NCI-H510A (cell line): ENCODE measurements at places on chromosomes 16 and 17.
A peak's percentile ranks its signal among the peaks of the same experiment; 100 is the strongest.

- DNase-seq, result no peak
These were observed 5.9 kb downstream of the ZNF207 start for GRCh38 chr17:32355649-32356377.

GRCh38 chr17:61412143-61412859 is 12.7 kb downstream of the TBX2 start:
- DNase-seq, result peak; percentile 71

- no peak for DNase-seq
These were observed 8.1 kb downstream of the CNP start for GRCh38 chr17:41974658-41975057.

GRCh38 chr17:35948092-35948491 is 4.6 kb upstream of the LYZL6 start:
- DNase-seq, result no peak

GRCh38 chr17:4974115-4974670 is 6.6 kb upstream of the SPAG7 start:
- no peak for DNase-seq

GRCh38 chr16:28191364-28191960 is 20.3 kb downstream of the XPO6 start:
- no peak for DNase-seq

GRCh38 chr17:79777120-79777893 is 641 bp upstream of the CBX2 start:
- no peak for DNase-seq

GRCh38 chr17:3004925-3005324 is 58.5 kb downstream of the OR1D5 start:
- no peak for DNase-seq

DNA sequence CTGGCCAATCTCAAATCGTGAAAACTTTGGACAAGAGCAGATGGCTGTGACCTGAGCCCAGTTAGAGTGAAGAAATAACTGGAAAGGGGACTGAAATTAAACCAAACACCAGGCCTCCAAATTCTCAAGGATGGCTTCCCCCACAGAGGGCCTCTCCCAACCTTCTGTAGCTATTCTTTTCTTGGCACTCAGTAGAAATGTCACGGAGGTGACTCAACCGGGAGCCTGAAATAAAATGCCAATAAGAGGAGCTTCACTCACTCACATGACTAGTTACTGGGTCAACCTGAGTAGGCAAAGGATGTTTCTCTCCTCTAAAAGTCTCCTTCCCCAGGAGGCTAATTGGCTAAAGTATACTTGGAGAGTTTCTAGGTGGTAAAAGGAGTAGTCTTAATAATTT is 230.7 kb downstream of the MAF start:
- no peak for DNase-seq

- DNase-seq, result no peak
These were observed 674.7 kb upstream of the SALL1 start for GRCh38 chr16:51825779-51826178.

- DNase-seq, result no peak
These were observed 19.5 kb downstream of the SLC7A6OS start for GRCh38 chr16:68291227-68291626.

GRCh38 chr16:3946604-3947180 is 66.2 kb upstream of the CREBBP start:
- no peak for DNase-seq

GRCh38 chr16:47486856-47487255 is 25.7 kb downstream of the PHKB start:
- DNase-seq, result no peak

GRCh38 chr17:29180788-29181160 is 576 bp upstream of the MYO18A start:
- DNase-seq, result no peak

- no peak for DNase-seq
These were observed 80.0 kb downstream of the ATF7IP2 start for GRCh38 chr16:10465821-10466220.

DNA sequence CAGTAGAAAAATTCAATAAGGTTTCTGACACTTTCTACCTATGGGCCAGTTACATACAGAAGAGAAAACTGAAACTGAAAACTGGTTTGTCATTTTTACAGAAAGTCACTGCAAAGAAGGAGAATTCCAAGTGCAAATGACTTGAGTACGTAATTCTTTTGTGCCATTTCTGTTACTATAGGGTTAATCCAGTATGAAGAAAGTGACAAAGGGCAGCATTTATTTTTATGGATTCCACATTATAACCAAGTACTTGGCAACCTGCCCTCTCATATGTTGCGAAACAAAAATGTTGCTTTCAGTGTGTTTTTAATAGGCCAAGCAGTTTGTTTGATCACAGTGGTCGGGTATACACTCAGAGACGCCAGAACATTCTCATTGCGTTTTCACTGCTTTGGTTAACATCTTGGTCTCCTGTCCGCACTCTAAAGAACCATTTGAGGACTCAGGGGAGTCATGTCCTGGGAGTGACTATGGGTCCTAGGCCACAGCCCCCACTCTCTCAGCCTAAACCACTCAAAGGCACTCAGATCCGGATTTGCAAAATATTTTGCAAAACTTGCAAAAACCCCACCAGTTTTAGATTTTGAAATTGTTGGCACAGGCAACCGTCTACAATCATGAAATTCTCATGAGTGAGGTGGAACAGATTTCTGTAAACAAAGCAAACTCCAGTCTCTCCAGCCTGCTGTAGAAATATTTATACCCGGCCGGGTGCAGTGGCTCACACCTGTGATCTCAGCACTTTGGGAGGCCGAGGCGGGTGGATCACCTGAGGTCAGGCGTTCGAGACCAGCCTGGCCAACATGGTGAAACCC is 15.4 kb upstream of the HELZ start:
- no peak for DNase-seq

- DNase-seq, result no peak
These were observed 136.6 kb upstream of the WSB1 start for GRCh38 chr17:27157297-27157696.

- no peak for DNase-seq
These were observed 6.4 kb downstream of the HAP1 start for GRCh38 chr17:41728056-41728455.

GRCh38 chr16:13077816-13078215 is 176.4 kb downstream of the SHISA9 start:
- no peak for DNase-seq

DNA sequence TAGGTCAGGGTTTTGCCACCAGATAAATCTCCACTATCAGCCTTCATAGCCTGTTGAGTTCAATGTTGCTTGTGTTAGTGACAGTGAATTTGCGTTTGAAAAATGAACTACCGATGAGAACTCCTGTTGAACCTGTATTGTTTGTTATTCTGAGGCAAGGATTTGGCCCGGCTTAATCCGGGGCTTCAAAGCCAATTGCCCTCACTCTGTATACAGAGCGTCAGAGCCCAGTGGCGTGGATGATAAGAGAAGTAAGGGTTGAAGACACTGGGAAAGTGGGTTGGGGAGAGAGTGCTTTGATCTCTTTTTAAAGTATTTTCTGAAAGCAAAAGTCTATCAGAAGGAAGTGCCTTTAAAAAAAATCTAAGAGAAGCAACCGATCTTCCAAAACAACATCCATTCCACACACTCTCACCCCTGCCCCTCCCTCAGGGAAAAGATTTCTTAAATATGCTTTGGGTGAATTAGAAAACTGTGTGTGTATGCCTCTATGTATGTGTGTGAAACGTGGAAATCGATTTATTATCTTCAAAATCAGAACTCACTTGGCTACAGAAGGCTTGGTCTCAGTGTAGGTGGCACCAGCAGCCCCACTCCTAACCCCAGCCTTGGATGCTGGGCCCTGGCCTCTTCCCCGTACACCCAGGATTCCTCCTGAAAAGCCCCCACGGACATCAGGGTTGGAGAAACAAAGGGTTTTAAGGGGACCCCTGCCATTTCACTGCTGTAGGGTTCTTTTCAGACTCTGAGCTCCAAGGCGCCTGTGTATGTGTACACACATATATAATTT is 8.8 kb downstream of the TBX4 start:
- no peak for DNase-seq

- no peak for DNase-seq
These were observed 268.0 kb upstream of the TNRC6C start for GRCh38 chr17:77690271-77691161.

DNA sequence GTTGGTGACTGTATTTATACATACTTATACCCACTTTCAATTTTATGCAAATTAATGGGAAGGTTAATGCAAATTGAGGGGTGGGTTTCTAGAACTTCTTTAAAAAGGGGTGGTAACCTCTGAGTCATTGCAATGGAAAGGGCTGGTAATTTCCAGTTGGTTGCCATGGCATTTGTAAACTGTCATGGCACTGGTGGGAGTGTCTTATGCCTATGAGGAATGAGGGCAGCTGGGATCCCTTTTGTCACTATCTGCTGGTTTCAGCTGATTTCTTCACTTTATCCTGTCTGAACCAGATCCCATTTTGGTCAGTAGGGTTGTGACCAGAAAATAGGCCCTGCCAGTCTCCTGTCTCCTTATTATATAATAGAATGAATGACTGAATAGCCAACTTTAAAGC is 1006.7 kb upstream of the GOT2 start:
- DNase-seq, result no peak

DNA sequence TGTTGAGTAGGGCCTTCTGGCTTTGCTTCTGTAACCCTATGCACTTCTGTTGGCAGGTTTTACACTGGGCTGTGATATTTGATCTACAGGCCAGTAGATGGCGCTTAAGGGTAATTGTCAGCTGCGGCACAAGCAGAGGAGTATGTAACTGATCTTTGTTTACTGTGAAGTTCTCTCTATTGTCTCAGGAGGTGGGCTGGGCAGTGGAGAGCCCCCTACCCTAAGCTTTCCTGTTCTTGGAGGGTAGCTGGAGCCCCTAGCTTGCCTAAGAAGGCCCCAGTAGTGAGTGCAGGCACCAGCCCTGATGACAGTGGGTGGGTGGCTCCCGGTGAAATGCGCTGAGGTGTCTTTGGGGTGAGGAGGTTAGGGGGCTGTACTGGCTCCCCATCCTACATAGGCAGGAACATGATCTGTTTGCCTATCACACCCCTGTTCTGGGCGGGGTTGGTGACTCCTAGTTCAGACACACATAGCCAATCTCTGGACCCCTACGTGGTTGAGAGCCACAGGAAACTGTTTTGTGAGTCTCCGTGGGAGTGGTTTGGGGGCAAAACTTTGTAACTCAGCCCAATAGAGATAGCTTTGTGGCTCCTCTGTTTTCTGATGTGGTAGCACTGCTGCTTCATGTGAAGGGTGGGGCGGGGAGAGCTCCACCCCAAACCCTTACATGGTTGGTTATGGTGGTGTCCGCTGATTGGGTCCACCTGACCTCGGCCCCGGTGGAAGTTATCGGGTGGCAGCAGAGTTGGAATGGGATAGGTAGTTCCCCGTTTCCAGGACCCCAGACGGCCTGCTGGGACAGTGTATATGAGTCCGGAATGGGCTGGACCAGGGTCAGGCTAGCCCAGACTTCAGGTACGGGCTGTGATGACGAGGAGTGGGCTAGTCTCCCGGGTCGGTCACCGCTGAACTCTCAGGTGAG is 60.4 kb downstream of the SLFN11 start:
- DNase-seq, result no peak

DNA sequence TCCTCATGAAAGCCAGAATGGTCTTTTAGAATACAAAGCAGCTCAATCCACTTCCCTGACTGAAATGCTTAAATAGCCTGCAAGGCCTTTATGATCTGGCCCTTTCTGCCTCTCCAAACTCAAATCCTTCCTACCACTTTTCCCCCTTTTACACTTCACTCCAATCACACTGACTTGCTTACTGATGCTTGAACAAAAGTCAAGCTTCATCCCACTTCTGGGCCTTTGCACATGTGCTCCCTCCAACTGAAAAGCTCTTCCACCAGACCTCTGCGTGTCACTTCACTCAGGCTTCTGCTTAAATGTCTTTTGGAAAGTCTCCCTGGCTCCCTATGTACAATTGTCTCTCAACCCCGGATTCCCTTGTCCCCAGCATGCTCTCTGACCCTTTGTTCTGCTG is 13.3 kb upstream of the TERB1 start:
- DNase-seq, result no peak

GRCh38 chr17:8776248-8776647 is 17.9 kb upstream of the SPDYE4 start:
- DNase-seq, result no peak

GRCh38 chr16:6068063-6068462 is 970.5 kb upstream of the EEF2KMT start:
- no peak for DNase-seq

- DNase-seq, result no peak
These were observed 10.5 kb upstream of the PLK1 start for GRCh38 chr16:23668225-23668624.

- no peak for DNase-seq
These were observed 29.0 kb downstream of the FCSK start for GRCh38 chr16:70483426-70483825.

- DNase-seq, result no peak
These were observed 725 bp upstream of the CACNA1H start for GRCh38 chr16:1152123-1152638.

GRCh38 chr16:2473999-2474876 is 689 bp upstream of the TBC1D24 start:
- no peak for DNase-seq

- no peak for DNase-seq
These were observed 3.5 kb upstream of the RBBP6 start for GRCh38 chr16:24535827-24536226.

- DNase-seq, result peak; percentile 99
These were observed 15.7 kb downstream of the ETV4 start for GRCh38 chr17:43530288-43531081.

- DNase-seq, result no peak
These were observed 10.7 kb upstream of the TCF25 start for GRCh38 chr16:89862732-89863131.

- no peak for DNase-seq
These were observed 14.1 kb downstream of the CYGB start for GRCh38 chr17:76523084-76524037.

- no peak for DNase-seq
These were observed 131.1 kb upstream of the TMEM97 start for GRCh38 chr17:28187931-28188330.

GRCh38 chr17:28466001-28466400 is 7.4 kb upstream of the SLC13A2 start:
- no peak for DNase-seq

DNA sequence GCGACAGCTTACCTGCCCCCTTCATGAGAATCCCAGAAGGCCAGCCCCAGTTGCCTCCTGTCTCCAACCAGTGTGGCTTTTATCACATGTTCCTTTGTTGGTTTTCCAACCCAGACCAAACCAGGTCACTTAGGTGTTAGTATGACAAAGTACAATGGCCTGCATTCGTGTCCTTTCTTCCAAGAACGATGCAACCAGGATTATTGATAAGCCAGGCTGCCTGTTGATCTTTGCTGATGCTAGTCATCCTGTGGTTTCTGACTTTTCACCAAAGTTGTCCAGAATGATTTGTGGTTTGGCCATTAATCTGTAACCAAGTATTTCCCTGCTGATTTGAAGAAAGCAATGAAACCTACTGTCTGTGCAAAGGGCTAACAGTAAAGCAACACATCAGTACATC is 191.4 kb downstream of the CYLD start:
- no peak for DNase-seq
